NCI-H69 (cell line): ENCODE measurements at places on chromosomes 4 and X.

DNA sequence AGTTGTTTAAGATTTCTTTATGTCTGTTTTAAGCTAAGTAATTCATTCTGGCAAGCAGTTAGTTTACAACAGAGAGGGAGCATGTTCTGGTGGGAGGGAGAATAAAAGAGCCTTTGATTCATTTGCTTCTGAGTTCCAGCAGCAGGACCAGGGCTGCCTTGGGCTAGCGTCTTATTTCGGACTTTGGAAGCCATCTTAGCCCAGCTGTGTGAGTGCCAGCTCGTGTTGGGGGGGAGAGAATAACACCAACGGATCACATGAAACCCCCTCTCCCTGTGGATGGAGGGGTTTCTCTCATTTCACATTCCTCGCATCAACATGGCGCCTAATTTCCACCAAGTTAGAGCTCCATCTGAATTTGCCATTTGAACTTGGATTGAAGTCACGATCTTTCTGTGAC, 7.4 kb downstream of the GAB1 start:
- no peak for DNase-seq

GRCh38 chr4:24497221-24497620, 87.1 kb downstream of the DHX15 start:
- DNase-seq: no peak

- DNase-seq: no peak
Measured at GRCh38 chr4:156118507-156119220, 165.0 kb upstream of the CTSO start.

GRCh38 chrX:56978172-56978571, 17.2 kb downstream of the SPIN3 start:
- peak; percentile 44 for DNase-seq

- no peak for DNase-seq
Measured at GRCh38 chr4:147355032-147355656, 125.8 kb upstream of the EDNRA start.

DNA sequence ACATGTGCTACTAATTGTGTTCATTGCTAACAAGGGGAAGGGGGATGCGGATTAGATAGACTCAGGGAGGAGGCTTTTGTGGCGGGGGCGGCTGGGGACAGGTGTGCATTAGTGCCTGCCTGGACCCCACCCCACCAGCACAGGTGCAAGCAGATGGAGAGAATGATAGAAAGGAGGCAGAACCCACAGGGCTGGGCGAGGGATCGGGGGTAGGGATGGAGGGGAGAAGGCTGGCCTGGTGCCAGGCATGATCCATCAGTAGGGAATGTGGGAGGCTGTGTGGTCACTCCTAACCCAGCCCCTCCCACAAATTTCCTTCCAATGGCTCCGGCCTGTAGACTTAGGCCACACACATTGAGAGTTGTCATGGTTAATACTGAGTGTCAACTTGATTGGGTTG, 30.5 kb upstream of the CRMP1 start:
- peak; percentile 52 for DNase-seq

DNA sequence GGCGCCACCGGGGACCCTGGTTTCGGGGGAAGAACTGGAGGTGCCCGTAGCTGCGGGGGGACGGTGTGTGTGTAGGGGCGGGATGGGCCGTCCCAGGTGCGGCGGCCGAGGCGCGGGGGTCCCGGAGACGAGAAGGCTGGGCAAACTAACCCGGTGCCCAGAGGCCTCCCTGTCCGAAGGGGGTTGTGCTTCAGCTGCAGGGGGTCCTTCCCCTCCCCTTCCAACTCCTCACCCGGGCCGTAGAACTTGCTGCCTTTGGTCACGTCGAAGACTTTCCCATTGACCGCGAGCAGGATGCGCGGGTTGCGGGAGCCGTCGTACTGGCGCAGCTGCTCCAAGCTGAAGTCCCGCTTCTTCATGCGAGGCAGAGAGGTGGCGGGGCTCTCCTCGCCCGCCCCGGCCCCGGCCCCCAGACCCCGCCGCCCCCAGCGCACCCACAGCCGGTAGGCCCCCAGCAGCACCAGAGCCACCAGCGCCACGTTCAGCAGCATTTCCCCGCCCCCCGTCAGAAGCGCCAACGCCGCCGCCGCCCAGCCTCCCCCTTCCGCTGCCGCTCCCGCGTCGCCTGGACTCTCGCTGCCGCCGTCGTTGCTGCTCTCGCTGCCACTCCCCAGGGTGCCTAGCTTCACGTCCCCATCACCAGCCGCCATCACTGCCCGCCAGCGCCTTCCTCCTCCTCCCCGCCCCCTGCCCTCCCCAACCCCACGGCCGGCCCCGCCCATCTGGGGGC, at the start of gene PGRMC2:
Gene PGRMC2 (minus strand): TSS at position 673 of the 730 bp plus-strand sequence. CDS start 23 bp downstream, at position 650.
- DNase-seq: peak; percentile 70

GRCh38 chr4:159269116-159269515, 166.2 kb downstream of the RAPGEF2 start:
- no peak for DNase-seq

DNA sequence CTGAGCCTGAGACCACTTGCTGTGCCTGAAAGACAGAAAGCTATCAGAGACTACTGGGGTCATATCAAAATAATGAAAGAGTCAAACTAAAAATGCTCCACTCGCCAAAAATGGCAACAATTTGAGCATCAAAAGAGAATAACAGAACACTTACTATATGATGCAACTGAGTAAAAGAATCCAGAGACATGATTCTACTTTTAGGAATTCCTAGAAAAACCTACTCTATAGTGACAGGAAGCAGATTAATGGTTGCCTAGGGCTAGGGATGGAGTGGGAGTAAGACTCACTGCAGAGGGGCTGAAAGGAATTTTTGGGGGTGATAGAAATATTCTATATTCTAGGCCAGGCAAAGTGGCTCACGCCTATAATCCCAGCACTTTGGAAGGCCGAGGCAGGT, 29.4 kb upstream of the SLAIN2 start:
- no peak for DNase-seq

GRCh38 chr4:82905205-82905604, 4.7 kb downstream of the THAP9 start:
- no peak for DNase-seq

DNA sequence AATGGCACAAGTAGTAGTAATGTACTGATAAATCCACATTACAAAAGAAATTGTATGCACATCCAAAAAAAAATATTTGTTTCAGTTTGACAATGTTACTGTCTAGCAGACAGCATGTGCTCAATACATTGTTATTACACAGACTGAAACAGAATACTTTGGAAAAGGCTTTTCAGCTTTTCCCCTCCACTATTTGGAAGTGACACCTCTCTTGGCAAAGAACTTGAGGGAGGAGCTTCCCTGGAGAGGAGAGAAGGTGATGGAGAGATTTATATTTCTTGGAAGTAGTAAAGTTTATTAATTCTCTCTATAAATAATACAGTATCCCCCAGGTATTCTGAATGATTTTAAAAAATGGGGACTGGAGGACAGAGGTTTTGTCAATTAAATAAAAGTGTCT, 131.8 kb downstream of the SCFD2 start:
- no peak for DNase-seq

DNA sequence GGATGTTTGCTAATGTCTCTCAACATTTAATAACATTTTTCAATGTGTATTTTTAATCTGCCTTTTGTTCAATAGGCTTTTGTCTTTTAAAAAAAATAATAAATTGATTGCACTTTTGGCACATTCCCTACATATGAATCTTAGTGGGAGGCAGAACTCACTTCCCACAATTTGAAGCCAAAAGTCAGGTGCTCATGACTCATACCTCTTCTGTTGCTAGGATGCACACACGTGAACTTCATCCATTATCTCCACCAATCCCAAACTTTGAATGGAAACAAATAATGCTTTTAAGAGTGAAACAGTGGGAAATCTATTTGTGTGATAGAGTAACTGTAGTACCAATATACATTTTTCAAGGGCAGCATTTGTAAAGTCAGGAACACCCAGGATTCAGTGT, 260.5 kb downstream of the IQCM start:
- peak; percentile 4 for DNase-seq

- no peak for DNase-seq
Measured at GRCh38 chrX:84735025-84735424, 232.8 kb upstream of the HDX start.

DNA sequence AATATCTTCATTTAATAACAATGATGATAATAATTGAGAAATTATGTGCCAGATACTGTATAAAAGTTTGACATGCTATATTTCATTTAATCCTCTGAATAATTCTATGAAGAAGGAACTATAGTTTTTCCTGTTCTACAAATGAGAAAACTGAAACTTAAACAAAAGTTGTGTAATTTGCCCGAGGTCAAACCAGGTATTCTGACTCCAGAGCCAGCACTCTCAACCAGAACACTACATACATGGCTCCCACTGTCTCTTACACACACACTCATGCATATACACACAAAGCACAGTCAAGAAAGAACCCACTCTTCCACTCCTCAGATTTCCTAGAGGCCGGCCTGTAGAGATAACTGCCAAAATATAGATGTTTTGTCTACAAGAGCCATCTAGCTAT, 374.0 kb upstream of the EMCN start:
- no peak for DNase-seq

DNA sequence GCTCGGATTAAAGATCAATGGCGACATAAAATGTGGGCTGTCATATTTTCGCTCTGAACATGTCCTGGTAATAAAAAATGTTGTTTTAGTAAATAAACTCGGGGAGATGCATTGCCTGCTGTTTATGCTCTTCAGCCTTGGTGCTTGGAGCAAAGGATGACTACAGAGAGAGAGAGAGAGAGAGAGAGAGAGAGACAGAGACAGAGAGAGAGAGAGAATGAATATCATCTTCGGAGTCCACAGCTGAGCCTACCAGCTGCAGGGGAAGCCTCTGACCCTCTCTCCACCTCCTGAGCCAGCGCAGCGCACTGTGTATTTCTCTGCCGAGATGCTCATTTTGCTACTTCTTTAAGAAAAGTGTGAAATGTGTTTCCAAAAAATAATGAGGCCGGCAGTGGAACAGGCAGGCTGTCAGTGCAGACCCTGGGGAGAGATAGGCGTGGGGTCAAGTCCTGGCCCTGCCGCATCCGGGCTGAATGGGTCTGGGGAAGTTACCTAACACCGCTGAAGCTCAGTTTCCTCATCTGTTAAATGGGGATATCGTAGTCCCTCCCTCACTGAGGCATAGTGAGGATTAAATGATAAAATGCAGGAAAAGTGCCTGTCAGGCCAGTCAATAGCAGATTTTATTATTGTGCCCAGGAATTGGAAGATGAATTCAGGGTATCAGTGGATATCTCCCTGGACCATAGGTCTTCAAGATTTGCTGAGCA, 58.5 kb upstream of the LGI2 start:
- DNase-seq: no peak

DNA sequence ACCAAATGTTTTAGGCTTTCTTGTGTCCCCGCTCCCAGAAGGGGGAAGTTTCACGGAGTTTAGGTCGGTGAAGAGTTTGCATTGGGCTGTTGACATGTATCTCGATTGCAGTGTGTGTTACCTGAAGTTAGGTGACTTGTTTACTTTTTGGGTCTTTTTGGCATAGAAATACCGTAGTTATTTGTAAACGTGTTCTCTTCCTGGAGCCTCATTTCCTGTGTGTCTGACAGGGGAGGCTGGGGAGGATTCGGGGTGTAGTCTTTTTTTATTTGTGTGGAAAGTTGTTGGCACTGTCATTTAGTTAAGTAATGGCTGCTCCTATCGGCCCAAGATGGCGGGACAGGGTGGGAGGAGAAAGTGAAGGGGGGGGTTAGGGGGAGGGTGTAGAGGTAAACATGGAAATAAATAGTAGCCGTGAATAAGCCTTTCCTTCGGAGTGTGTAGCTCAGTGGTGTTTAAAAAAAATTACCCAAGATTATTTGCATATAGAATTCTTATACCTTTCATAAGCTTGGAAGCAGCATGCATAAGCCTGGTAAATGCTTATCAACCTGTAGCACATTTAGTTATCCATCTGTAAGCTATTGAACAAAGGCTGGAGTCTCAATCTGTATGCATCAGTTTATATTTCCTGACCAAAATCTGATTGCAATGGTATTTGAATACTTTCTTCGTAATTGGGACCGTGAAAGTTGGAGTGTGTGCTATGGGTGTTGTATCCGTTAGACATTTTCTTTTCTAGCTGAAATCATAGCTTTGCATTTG, 1.6 kb downstream of the KDM6A start:
- DNase-seq: peak; percentile 57

GRCh38 chrX:109714340-109714958, 18.6 kb downstream of the ACSL4 start:
- no peak for DNase-seq

DNA sequence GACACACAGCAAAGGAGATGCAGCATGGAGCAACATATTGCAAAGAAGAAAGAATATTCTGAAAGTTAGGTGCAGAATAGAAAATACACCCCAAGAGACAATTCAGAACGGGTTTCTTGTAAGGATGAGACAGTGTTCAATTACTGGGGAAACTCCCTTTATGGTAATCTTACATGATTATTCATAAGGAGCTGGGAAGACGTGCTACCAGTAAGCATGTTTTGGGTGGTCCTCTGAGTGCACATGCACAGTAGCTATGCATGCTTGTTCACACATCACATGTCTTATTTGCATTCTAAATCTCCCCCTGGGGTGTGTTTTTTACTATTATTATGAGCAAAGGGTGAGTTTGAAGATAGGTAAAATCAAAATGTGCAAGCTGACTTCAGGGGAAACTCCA, 1448.8 kb downstream of the TECRL start:
- no peak for DNase-seq

DNA sequence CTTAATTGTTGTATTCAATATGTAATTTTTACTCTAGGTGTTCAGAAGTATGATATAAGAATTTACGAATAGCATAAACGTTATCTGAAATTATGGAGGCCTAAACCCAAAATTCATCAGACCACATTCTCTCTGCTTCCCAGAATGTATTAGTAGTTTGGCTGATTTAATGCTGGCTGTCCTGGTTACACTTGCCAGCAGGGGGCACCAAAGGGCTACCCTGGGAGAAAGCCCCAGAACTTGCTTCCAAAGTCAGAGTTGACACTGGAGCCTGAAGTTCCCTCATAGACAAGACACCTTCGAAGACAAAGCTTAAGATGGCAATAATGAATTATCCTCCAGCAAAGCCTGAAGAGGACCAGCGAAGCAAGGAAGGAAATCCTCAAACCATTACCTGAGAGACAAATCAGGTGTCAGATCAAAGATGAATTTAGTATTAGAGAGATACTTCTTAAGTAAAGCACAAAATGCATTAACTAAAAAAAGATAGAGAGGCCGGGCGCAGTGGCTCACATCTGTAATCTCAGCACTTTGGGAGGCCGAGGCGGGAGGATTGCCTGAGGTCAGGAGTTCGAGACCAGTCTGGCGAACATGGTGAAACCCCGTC, 11.3 kb upstream of the ANOS1 start:
- DNase-seq: peak; percentile 38

- no peak for DNase-seq
Measured at GRCh38 chr4:161583549-161583948, 580.3 kb downstream of the FSTL5 start.

GRCh38 chr4:163495900-163496299, 1.4 kb downstream of the TMA16 start:
- peak; percentile 20 for DNase-seq

- DNase-seq: no peak
Measured at GRCh38 chrX:14491689-14492088, 37.6 kb upstream of the GLRA2 start.

- no peak for DNase-seq
Measured at GRCh38 chr4:126869967-126870366, 762.8 kb upstream of the INTU start.

DNA sequence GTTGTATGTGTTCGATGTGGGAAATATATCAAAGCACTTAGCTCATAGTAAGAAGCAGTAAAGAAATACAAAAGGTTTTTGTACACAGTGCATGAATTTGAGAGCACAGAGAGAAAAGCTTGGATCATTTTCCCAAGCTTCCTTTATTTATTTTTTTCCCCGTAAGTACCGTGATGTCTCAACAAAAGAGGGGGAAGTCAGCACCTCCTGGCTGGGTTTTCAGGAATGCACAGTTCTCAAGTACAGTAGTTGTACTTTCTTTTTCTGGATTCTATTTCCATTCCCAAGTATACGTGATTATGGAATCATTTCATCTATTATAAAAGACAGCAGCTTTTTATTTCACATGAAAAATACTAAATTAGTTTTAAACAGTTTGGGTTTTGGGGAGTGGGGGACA, 171.5 kb upstream of the EDNRA start:
- DNase-seq: no peak
